HEK293T (cell line): ENCODE measurements at places on chromosomes 12 and 14.
A peak's percentile ranks its signal among the peaks of the same experiment; 100 is the strongest.

- DNase-seq: no peak
These were observed 7.2 kb upstream of the CD27 start for GRCh38 chr12:6437586-6437985.

DNA sequence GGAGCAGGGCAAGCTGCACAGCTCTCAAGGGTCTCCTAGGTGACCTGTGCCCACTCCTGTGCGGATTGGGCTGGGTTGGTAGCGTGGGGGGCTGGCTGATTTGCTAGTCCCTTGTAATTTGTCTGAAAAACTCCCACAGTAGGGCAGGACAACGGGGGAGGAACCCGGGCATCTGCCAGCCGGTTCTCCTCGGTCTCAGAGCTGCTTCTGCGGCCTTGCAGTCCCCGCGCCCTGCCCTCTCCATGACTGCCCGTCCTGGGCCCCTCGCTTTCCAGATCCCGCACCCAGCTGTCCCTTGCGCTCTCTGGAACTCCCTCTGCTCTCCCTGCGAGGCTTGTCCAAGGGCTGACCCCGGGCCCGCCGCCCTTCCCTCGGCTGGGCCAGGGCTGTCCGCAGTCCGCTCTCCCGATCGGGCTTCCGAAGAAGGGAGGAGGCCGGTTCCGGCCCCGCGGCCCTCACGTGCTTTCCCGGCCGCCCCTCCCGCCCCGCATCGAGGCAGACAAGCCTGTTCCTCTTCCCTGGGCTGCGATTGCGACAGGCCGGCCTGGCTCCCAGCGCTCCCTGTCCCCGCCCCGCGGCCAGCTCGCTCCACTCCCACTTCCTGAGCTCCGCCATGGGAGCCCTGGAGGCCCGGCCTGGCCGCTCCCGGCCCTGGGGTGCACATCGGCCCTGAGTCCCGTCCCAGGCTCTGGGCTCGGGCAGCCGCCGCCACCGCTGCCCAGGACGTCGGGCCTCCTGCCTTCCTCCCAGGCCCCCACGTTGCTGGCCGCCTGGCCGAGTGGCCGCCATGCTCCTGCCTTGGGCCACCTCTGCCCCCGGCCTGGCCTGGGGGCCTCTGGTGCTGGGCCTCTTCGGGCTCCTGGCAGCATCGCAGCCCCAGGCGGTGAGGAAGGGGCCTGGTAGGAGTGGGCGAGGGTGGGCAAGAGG, at the start of gene LTBR:
Gene LTBR, plus strand, starts transcription at position 591 of the 927 bp plus-strand sequence. Its CDS starts 197 bp downstream, at position 788.
- DNase-seq: no peak

- DNase-seq: no peak
These were observed 478.0 kb downstream of the RMST start for GRCh38 chr12:97940629-97941028.

DNA sequence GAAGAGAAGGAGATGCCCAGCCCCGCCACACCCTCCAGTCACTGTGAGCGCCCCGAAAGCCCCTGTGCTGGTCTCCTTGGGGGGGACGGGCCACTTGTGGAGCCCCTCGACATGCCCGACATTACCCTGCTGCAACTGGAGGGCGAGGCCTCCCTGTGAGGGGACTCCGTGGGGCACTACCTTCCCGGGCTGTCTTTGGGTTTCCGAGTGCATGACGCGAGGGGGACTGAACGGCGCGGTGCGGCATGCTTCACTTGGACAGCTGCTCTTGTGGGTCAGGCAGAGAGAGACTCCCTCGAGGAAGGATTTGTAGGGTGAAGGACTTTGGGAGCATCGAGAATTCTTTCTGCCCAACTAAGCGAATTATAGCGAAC, 1.1 kb downstream of the CCDC184 start:
- DNase-seq: no peak

DNA sequence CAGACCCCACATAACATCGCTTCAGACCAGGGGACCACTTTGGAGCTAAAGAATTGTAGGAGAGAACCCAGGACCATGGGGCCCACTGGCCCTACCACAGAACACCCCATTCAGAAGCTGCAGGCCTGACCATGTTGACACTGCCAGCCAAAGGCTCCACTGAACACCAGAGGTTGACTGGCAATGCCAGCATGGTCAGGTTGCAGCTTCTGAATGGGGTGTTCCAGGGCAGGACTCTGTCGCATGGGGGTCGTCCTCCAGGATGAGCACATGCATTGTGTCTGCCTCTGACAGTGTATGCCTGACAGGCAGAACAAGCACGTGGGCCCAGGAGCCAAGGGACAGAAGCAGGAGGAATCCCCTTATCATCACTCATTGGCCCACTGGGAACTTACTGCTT, 34.1 kb downstream of the DIO3 start:
- DNase-seq: no peak

- DNase-seq: no peak
These were observed 10.5 kb downstream of the DCN start for GRCh38 chr12:91172096-91172495.

- peak; percentile 56 for DNase-seq
These were observed 451.2 kb downstream of the RPS29 start for GRCh38 chr14:49134940-49135339.

DNA sequence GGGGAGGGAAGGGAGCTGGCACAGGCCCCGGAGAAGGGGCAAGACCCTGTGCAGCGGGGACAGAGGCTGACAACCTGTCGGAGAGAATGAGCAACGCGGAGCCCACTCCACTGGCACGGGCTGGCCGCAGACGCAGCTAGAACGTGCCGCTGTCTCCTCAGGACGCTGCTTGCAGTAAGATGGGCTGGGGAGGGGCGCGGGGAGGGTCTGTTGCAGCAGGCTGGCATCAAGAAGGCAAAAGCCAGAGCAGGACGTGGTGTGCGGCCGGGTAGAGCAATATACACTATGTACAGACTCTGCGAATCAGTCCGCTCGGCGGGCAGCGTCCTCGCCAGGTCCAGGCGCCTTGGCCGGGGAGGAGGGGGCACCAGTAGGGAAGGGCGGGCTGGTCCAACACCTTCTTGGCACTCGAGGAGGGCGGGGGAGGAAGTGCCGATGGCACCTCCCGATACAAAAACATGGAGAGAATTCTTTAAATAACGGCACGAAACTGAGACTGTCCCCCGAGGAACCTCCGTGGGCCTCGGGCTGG, 19.8 kb downstream of the RAB35 start:
- no peak for DNase-seq

GRCh38 chr12:66409195-66409871, 107.0 kb downstream of the HELB start:
- peak; percentile 16 for DNase-seq

GRCh38 chr14:67630186-67630585, 10.5 kb downstream of the ARG2 start:
- no peak for DNase-seq

DNA sequence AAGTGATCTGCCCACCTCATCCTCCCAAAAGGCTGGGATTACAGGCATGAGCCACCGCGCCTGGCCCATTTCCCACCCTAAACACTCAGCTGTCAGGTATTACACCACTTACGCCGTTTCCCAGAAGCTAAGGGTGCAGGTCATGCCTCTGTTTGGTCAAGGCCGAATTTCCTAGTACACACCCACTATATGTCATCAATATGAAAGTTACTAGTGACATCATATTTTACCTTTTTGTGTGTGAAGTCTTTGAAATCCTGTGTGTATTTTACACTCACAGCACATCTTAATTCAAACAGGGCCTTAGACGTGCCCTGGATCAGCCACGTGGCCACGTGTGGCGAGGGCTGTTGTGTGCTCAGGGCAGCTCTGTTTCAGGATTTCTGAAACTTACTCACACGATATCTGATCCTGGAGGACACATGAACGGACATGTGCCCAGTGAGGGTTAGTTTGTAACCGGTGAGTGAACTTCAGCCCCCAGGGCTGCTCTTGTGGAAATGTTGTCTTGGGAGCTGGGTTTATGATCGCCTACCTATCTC, 51.8 kb downstream of the GLT1D1 start:
- DNase-seq: no peak

GRCh38 chr14:71672596-71672995, 259.6 kb upstream of the RGS6 start:
- DNase-seq: no peak

GRCh38 chr14:33911046-33911445, 39.8 kb downstream of the EGLN3 start:
- no peak for DNase-seq

DNA sequence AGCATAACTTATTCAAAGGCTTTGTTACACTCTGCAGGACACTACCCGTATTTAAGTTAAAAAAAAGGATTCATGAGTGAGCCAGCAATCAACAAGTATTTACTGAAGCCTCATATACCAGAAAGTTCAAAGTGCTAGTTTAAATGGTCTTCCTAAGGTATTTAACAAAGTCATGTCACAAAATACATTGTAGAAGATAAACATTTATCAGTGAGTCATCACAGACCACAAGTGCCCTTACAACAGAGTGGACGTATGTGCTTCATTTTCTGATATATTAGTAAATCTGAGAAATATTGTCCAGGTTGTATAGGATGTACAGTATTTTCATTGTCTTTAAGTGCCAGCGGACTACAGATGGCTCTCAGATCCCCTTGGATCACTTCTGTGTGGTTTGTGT, 24.2 kb downstream of the FLRT2 start:
- DNase-seq: no peak

DNA sequence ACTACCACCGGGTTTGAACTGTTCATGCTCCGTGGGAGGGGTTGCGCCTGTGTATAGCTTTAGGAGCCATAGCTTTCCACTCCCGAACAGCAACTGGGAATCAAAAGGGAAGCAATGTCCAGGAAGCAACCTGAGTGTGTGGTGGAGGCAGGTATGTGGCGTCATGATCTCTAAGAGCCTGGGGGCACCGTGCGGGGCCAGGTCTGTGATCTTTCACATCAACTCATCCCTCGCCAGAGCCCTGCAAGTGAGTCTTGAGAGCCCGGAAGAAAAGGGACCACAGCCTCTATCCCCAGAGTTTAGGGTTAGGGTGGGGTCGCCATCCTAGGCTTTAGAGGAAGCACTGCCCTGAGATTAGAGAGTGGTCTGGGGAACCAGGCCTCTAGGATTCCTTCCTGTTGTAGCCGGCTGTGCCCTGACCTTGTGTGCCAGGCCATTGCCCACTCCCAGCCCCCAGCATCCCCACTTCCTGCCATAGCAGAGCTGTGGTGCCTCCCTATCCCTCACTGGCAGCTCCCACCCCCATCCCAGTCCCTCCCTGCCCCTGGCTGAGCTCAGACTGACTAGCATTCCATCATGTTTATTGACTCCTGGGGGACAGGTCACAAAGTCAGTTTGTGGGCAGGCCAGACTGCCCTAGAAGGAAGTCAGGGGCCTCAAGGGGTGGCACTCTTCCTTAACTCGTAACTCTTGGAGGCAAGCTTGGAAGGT, 745 bp upstream of the ADCY4 start:
- no peak for DNase-seq

DNA sequence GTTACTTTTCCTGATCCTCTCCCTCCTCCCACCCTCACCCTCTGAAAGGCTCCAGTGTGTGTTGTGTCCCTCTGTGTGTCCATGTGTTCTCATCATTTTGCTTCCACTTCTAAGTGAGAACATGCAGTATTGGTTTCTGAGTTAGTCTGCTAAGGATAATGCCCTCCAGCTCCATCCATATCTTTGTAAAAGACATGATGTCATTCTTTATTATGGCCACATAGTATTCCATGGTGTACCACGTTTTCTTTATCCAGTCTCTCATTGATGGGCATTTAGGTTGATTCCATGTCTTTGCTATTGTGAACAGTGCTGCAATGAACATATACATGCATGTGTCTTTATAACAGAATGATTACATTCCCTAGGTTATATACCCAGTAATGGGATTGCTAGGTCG, 51.9 kb upstream of the BBS10 start:
- DNase-seq: no peak

- no peak for DNase-seq
These were observed 69.5 kb downstream of the ADAMTS20 start for GRCh38 chr12:43482311-43483085.

- peak; percentile 4 for DNase-seq
These were observed 46.6 kb downstream of the SMIM41 start for GRCh38 chr12:52126050-52126604.

DNA sequence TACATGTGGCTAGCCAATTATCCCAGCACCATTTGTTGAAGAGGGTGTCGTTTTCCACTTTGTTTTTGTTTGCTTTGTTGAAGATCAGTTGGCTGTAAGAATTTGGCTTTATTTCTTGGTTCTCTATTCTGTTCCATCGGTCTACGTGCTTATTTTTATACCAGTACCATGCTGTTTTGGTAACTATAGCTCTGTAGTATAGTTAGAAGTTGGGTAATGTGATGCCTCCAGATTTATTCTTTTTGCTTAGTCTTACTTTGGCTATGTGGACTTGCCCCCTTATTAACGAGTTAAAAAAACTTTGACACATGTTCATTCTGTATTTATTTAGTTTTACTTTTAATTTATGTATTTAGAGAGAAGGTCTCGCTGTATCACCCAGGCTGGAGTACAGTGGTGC, 120.4 kb downstream of the ADCK1 start:
- no peak for DNase-seq

GRCh38 chr14:34465069-34465859, 3.2 kb upstream of the SPTSSA start:
- DNase-seq: no peak

- DNase-seq: no peak
These were observed 4.7 kb downstream of the CISTR start for GRCh38 chr12:53747095-53747494.

- DNase-seq: no peak
These were observed 181.3 kb upstream of the SLC38A2 start for GRCh38 chr12:46553911-46554310.

DNA sequence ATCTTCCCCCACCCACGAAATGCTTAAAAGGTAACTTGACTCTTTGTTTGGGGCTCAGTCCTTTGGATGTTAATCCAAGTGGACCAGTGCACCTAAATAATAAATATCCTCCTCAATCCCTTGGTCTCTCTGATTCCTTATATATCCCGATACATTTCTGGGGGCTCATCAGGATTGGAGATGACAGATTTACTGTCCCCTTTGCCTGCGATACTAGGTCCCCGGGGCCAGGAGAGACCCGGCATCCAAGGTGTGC, 26.3 kb downstream of the KLRK1 start:
- DNase-seq: no peak

DNA sequence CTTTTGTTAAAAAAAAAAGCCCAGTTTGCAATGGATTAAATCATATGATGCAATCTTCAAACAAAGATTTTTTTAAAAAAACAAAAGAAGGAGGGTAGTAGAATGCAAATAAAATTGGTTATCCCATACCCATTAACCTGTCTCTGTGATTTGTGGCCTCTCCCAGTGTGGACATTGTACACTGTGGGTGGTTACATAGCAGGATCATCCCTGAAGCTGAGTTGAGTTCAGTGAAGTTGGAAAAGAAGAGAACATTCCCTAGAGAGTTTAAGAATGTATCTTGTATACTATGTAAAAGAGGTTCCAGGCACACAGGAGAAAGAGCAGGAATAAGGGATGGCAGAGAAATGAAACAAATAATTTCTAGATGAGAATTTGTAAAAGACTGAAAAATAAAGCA, 142.4 kb upstream of the SLC16A7 start:
- no peak for DNase-seq

DNA sequence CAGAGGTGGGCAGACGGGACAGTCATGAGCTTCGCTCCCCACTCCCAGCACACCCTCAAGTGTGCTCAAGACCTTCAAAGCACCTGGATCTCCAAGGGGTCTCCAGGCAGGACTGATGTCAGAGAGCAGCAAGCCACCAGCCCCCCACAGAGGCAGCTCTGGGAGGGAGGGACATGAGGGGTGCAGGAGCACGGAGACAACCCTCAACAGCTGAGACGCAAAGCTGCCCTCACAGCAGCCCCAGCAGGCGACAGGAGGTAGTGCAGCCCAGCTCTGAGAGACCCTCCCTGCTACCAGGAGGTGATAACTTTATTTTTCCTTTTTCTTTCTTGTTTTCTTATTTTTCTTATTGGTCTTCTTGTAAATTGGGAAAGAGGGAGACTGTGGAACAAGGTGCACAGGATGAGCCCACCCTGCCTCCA, 17.9 kb downstream of the SIVA1 start:
- no peak for DNase-seq
